CD4-positive, alpha-beta T cell treated with Interleukin-4 for 1 hour (primary cell): ENCODE measurements at places on chromosomes 12 and 14.
A peak's percentile ranks its signal among the peaks of the same experiment; 100 is the strongest.

- DNase-seq = no peak
Measured at GRCh38 chr12:14825256-14825655, 11.3 kb upstream of the SMCO3 start.

- DNase-seq = peak; percentile 24
Measured at GRCh38 chr12:108052260-108052659, 76.8 kb upstream of the WSCD2 start.

DNA sequence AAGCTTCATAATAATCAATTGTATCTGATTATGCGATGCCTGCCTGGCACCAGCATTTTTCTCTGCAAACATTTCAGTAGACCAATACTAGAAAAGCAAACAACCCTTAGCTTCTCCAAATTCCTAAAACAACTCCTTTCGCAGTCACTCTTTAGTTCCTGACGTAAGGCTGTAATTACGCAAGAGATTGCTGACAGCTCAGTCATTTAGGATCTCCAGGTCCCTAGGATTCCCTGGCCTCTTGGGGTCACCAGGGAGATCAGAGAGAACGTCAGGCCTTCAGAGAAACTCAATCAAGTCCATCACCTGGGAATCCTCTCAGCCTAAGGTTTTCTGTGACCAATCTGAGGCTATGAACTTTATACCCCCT is 390.6 kb downstream of the PAWR start:
- DNase-seq = no peak

DNA sequence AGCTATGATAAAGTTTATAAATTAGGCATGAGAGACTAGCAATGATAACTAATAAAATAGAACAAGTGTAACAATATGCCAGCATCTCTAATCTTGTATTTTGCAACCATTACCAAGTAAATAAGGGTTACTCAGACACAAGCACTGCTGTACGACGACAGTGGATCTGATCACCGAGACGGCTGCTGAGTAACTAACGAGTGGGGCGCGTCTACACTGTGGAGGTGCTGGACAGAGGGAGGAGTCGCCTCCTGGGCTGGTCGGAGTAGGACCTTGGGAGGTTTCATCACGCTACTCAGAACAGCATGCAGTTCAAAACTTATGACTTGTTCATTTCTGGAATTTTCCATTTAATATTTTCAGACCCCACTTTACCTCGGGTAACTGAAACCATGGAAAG is 18.4 kb downstream of the COA8 start:
- no peak for DNase-seq

DNA sequence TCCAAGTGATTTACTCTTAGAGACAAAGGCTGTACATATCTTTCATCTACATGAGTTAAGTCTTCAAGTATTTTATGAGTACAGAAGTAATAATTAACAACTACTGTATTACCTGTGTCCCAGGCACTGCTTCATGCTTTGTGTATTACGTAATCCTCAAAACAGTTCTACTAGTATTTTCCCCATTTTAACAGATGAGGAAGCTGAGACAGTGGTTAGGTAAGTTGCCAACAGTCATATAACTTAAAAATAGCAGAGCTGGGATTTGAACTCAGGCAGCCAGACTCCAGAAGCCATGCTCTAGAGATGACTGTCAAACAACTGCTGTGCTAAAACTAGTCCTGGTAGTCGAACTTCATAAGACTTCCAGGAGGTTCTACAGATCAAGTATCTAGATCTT is 10.7 kb downstream of the TRMT5 start:
- no peak for DNase-seq

- peak; percentile 72 for DNase-seq
Measured at GRCh38 chr12:12357719-12358461, 1.0 kb downstream of the BORCS5 start.

- DNase-seq = peak; percentile 89
Measured at GRCh38 chr14:105351920-105352851, 37.6 kb downstream of the PACS2 start.

DNA sequence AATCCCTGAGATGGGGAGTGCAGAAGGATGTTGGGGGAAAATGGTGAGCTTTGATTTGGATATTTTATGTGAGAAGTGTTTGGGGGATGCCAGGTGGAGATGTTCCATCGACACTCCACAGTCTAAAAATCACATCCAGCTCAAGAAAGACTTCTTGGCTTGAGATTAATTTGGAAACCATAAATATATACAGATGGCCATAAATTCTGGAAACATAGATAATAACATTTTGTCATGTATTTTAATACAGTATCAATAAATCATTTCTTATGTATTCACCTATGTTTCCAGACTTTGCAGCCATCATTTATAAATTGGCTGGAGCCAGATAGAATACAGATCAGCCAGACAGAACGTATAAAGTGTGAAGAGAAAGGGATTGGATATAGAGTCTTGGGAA is 245.5 kb upstream of the DDHD1 start:
- no peak for DNase-seq

- no peak for DNase-seq
Measured at GRCh38 chr14:82182646-82183045, 649.0 kb upstream of the SEL1L start.

- no peak for DNase-seq
Measured at GRCh38 chr12:116577154-116577561, 18.0 kb downstream of the MAP1LC3B2 start.

GRCh38 chr12:49909826-49910225 is 6.1 kb upstream of the FAIM2 start:
- no peak for DNase-seq

DNA sequence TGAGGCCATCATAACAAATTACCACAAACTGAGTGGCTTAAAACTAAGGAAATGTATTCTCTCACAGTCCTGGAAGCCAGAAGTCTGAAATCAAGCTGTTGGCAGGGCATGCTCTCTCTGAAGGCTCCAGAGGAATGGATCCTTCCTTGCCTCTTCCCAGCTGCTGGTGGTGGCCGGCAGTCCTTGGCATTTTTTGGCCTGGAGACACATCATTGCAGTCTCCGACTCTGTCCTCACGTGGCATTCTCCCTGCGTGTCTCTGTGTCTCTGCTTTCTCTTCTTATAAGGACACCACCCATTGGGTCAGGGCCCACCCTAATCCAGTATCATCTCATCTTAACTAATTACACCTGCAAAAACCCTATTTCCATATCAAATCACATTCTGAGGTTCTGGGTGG is 206.1 kb downstream of the SLC41A2 start:
- no peak for DNase-seq

GRCh38 chr12:52234223-52234810 is 1.3 kb downstream of the KRT7 start:
- no peak for DNase-seq

GRCh38 chr12:82695531-82695930 is 8.8 kb downstream of the TMTC2 start:
- no peak for DNase-seq

- no peak for DNase-seq
Measured at GRCh38 chr12:130049666-130050065, 112.6 kb upstream of the FZD10 start.

- DNase-seq = no peak
Measured at GRCh38 chr12:43462741-43463140, 89.3 kb downstream of the ADAMTS20 start.

DNA sequence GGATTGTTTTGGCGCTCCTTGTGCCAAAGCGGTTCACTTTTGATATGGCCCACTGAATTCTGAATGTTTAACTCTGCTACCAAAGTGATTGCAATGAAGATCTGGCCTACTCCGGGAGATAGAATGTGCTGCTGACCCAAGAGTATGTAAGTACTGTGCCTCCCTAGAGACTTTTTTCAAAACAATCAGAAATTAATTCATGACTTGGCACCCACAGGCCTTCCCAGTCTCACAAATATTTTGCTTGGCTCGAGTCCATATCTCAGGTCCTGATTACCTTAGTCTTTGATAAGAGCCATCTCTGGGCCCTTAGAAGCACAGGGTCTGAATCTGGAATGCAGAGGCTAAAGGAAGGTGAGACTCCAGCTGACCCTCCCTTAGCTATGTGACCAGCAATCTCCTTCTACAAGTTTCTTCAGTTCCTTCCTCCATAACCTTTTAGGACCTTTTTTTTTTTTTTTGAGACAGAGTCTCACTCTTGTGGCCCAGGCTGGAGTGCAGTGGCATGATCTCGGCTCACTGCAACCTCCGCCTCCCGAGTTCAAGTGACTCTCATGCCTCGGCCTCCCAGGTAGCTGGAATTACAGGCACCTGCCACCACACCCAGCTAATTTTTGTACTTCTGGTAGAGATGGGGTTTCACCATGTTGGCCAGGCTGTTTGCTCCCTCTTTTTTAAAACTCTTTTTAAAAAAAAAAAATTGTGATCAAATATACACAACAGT is 49.5 kb upstream of the METAP2 start:
- no peak for DNase-seq

DNA sequence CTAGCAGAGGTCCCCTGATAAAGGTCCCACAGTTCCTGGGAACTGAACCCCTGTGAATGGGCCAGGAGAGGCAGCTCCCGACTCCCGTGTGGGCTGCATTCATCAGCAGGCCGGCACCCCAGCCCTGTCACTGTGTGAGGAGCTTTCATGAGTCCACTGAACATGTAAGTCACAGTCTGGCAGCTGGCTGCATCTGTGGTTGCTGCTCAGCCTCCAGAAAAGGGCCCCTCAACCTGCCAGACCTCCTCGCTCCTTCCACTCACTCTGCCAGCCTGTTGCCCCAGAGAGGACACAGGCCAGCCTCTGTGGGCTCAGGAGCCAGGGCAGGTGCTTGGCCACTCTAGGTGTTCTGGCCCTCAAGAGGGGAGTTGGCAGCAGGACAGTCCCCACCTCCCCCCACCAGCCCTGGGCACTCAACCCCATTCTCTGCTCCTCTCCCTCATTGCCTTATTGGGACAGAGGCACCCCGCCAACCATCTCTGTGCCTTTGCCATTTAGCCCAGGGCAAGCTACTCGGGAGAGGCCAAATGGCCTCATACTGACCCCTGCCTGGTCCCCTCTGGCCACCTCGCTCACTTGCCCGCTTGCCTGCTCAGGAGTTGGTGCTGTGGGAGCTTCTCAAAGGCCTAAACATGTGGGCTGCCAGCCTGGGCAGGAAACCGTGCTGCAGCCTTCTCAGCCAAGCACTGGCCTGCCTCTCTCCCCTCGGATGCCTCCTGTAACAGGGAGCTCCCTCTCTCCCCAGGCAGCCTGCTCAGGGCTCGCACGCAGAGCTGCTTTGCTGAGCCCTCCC is 1.9 kb downstream of the RTL1 start:
- no peak for DNase-seq

DNA sequence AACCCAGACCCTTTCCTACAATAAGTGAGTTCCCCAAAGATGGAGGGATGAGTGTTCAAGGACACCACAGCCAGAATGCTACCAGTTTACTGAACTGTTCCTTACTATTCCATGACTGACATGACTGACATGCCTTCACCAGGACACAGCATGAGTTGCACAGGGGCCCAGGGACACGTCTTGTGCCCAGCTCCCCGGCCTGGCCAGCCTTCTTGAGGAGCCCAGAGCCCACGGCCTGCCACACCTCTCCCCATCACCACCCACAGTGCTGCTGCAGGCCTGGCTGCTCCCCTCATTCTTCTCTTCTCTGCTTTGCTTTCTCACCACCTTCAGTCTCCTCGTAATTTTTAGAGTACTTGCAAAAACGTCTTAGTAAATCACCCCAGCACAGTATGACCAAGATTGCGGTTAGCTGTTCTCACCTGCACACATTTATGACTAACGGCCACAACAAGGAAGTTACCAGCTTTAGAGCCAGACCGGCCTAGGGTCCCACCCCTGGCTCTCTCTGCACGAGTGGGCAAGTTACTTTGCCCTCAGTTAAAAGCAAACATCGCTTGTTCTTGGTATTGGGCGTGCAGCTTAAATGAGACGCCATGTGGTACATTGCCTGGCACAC is 18.5 kb downstream of the PPP2R5E start:
- peak; percentile 28 for DNase-seq

GRCh38 chr14:85799668-85800067 is 269.7 kb downstream of the FLRT2 start:
- DNase-seq = no peak

DNA sequence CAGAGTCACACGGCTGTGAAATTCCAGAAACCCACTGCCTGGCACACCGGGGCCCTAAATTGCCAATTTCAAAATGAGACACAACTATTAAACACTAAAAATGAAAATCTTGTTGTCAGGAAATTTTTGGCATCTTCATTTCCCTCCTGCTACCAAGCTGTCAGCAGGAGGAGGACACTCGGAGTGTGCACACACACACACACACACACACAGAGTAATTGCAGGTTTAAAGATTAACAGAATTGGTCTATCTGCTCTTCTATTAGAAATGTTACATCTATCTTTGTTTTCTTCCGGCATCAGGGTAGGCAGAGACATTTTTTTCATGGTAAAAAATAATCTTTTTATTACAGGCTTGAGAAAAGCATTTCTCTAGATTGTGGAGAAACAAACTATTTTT is 314.2 kb downstream of the EGLN3 start:
- no peak for DNase-seq

DNA sequence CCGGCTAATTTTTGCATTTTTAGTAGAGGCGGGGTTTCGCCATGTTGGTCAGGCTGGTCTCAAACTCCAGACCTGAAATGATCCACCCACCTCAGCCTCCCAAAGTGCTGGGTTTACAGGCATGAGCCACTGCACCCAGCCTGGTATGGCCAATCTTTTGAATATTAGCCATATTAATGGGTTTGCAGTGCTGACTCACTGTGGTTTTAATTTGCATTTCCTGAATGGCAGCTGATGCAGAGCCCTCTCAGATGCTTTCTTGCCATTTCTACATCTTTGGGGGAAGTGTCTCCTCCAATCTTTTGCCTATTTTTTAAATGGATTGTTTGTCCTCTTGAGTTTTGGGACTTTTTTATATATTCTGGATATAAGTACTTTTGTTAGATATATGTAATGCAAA is 55.5 kb upstream of the NPAS3 start:
- DNase-seq = no peak
